ENCODE measurements at places on chromosomes 7 and 10. TPM values are rescaled to one million over a fixed set of nuclear protein-coding genes. Genes with fewer than 3 reads are reported as not detected.
A peak's percentile ranks its signal among the peaks of the same experiment; 100 is the strongest.

- DNase-seq = no peak
Measured at GRCh38 chr10:124921261-124921660, 20.7 kb upstream of the ZRANB1 start.

GRCh38 chr10:103614306-103615158, 121.0 kb downstream of the NEURL1 start:
- DNase-seq = no peak

DNA sequence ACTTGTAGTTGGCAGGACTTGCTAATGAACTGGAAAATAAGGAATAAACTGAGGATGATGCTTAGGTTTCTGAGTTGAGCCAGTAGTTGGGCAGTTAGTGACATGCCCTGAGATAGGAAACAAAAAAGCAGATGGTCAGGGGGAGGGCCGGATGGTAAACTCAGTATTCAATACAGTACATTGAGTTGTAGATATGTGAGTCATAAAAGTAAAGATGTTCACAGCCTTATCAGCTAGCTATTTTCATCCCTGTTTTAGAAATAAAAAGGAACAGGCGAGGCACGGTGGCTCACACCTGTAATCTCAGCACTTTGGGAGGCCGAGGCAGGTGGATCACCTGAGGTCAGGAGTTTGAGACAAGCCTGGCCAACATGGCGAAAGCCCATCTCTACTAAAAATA, 22.2 kb upstream of the NRBF2 start:
- no peak for DNase-seq

- no peak for DNase-seq
Measured at GRCh38 chr10:34912771-34913170, 97.7 kb upstream of the PARD3 start.

Gene KLF14
- not detected for total RNA-seq

Gene ATOH7
- not detected for total RNA-seq

DNA sequence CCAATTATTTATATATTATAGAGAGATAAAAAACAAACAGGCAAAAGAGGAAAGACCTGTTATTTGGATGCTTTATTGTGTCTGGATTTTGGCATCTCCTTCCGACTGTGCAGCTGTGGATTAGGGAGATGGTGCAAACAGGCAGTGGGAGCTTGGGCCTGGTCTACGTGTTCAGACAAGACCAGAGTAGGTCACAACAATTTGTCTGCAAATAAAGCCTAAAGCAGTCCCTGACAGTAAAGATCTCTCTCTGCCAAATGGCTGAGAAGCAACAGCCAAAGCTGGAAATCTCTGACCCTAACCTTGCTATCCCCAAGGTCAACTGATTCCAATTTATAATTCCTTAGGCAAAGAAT, 82.0 kb downstream of the ABLIM1 start:
- no peak for DNase-seq

Gene NOM1
- total RNA-seq = 8.2 TPM

DNA sequence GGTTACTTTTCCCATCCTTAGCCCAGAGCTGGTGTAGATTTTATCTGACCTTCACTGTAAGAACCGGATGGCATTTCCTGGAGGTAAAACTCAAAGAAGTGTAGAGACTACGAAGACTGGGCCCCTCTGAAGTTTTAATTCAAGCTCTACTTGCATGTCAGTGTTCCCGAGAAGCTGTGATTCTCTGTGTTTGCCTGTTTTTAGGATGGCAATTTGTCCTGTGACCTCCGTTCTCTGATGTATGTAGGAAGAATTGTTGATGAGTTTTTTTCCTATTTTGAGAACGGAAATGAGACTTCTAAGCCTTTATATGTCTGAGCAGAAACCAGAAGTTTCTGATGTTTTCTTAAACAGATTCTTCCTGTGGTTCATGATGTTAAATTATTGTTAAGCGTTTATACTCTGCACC, 94.1 kb downstream of the CDCA7L start:
- DNase-seq = no peak

GRCh38 chr10:102309236-102309635, 63.9 kb downstream of the GBF1 start:
- no peak for DNase-seq

DNA sequence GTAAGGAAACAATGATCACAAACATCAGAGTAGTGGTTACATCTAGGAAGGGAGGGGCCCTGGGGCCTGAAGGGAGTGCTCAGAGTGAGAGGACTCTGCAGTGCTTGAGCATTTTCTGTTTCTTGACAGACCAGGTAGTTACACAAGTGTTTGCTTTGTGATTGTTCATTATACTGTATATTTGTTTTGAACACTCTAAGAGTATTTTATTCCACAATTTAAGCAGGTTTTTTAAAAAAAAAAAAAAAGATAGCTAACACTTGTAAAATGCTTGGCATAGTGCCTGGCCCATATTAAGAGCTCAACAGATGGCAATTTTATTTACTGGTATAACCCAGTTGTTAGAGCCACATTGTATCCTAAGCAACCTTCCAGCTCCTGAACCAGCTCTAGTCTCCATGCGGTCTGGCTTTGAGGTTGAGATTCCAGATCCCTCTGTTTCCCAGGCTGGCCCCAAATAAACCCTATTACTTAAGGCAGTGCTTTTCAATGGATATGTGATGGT, 20.1 kb upstream of the ATXN7L1 start:
- DNase-seq = no peak

GRCh38 chr10:8057636-8058273, 3.3 kb downstream of the GATA3 start:
- DNase-seq = no peak

DNA sequence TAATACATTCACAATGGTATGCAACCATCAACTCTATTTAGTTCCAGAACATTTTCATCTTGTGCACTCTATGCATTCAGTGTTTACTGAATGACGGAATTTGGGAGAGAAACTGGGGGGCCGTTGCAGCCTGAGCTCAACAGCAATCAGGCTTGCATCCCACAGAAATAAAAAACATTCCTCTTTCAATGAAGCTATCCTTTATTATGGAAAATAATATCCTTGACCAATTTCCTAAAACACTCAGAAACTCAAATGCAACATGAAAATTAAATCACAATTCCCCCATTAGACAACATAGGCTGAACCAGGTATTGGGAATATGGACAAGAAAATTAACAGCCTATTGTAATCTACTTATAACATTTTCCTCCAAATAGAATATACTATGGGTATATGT, 6.3 kb upstream of the EXOC4 start:
- DNase-seq = no peak

DNA sequence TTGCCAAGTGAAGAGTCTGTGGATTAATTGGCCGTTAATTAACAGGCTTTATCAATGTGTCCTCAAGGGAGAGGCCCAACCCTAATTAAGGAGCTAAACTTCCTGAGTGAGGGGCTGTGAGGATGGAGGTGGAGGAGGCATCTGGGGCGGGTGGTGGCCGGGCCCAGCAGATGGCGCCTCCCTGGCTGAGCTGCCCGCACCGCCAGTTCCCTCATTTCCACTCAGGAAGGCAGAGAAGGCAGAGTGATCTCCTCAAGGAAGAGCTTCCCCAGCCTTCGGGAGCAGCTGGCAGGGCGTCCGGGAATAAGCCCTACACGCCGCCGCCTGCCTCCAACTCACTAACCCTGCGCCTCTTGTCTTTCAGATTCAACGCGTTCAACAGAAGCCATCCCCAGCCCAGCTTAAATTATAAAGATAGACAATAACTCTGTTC, 112.2 kb downstream of the CYTH3 start:
- DNase-seq = no peak

- DNase-seq = no peak
Measured at GRCh38 chr7:138044897-138045296, 31.4 kb upstream of the AKR1D1 start.

Gene MKI67
- 4.0 TPM for total RNA-seq

GRCh38 chr7:25314731-25315267, 86.5 kb upstream of the NPVF start:
- no peak for DNase-seq

Gene HGF
- 38.9 TPM for total RNA-seq

- DNase-seq = no peak
Measured at GRCh38 chr7:106853250-106853908, 11.7 kb upstream of the PIK3CG start.

DNA sequence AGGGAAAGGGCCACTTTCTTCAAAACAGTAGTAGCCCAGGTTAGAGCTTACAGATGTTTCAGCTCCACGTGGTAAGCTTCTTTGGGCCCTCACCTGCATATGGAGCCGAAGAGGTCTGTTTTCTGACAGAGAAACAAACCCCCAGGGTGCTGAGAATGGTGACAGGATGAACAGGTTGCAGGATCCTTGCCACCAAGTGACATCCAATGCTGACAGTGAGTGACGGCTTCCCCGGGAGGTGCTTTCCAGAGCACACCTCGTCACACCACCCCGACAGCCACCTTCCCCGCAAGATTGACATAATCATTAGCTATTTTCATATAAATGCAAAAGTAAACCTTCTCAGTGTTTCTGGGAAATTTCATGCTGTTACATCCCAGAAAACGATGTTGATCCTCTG, 109.3 kb upstream of the BTBD16 start:
- no peak for DNase-seq

Gene PAX4
- total RNA-seq = not detected

- DNase-seq = no peak
Measured at GRCh38 chr10:27513451-27514191, 9.5 kb downstream of the RAB18 start.

Gene CCDC146
- 6.7 TPM for total RNA-seq

DNA sequence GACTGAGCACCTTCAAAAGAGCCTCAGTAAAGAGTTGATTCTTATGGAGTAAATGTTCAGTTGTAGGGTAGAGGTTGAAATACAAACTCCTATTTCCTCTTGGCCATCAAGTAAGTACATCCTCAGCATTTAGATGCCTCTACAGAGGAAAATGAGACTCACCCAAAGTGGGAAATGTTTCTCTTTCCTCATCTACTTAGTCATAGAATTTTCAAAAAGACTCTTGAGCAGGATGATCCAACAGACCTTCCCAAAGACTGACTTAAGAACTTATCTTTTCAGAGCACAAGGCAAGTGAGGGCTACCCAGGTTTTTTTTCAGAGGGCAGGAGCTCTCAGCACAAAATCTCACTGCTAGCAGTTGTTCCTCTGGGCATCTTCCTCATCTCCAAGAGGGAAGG, 449.1 kb downstream of the KCNMA1 start:
- DNase-seq = no peak

- DNase-seq = no peak
Measured at GRCh38 chr7:129748356-129749109, 137.0 kb downstream of the NRF1 start.

GRCh38 chr7:73447121-73447733, 13.6 kb downstream of the FZD9 start:
- DNase-seq = no peak

Gene EMX2
- not detected for total RNA-seq

DNA sequence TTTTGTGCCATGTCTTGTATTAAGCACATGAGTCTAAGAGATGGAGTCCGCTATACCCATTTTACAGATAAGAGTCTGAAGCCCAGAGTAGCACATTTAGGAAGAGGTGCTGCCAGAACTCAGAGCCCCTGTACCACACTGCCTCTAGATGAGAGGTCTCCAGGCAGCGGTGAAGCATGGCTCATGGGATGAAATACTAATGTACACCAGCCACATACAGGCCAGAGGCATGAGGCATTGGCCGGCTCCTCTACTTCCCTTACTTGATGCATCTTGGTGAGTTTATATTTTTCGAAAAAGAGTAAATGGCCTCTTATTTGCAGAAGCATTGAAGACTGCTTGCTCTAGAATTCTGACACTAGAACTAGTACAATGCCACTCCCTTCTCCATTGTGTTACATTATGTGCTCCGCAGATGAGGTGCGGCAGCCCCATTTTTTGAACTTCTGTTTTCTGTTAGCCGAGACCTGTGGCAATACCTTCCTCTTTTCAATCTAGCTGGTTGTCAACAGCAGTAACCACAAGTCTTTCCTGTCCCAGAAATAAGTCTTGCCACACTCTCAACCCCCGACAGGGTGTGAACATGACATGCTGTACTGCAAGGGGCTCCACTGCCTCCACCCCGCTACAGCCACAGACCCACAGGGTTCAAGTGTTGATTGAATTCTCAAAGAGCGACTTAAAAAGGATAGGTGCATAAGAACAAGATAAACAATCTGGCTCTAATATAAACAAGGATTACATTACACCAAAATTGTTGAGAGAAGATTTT, 145.3 kb downstream of the CELF2 start:
- no peak for DNase-seq

- DNase-seq = no peak
Measured at GRCh38 chr7:24881623-24882022, 98.4 kb downstream of the OSBPL3 start.

DNA sequence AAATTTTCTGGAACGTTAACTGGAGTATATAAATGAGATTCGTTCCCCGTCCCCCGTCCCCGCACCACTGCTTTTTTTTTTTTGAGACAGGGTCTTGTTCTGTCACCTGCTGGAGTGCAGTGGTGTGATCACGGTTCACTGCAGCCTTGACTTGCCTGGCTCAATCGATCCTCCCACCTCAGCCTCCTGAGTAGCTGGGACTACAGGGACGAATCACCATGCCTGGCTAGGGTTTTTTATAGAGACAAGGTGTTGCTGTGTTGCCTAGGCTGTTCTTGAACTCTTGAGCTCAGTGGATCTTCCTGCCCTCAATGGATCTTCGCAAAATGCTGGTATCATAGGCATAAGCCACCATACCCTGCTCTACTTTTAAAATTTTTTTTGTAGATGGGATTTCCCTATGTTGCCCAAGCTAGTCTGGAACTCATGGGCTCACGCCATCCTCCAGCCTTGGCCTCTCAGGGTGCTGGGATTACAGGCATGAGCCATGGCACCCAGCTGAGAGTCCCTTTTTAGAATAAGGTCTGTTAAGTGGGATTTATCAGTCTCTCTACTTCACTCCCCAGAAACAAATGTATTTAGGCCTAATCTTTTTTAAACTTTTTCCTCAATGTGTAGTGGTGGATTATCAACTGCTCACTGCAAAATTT, 122.9 kb downstream of the LYZL1 start:
- DNase-seq = no peak

DNA sequence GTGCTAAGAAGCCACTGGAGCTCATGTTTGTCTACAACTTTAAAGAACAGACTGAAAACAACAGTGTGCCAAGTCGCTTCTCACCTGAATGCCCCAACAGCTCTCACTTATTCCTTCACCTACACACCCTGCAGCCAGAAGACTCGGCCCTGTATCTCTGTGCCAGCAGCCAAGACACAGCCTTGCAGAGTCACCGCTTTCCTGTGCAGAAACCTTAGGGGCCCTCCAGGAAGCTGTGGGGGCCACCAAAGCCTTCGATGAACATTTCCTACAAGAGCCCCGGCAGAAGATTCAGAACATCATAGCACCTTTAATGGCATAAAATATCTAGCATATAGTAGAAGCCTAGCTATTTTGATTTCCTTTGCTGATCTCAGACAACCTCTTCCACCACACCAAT, 88.0 kb upstream of the PRSS58 start:
- DNase-seq = no peak

DNA sequence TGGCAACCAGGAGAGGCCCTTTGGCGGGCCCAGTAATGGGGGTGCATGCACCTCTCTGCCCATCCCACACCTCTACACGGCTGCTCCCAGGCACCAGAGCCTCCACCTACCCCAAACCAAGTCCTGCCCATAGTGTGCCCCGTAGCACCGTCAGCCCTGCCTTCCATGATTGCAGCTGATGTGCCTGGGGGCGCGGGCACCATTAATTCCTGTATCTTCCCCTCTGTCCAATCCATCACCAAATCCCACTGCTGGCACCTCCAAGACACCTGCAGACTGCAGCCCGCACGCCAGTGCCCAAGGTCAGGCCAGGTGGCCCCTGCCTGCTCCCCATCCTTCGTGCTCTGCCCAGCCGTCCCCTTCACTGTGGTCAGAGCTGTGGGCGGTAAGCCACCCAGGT, 533.0 kb downstream of the PTPRN2 start:
- DNase-seq = no peak

Gene GPR158
- total RNA-seq = 0.04 TPM

- DNase-seq = peak; percentile 55
Measured at GRCh38 chr7:140656548-140657515, 15.9 kb upstream of the ADCK2 start.

GRCh38 chr10:60495338-60496055, 105.8 kb upstream of the ANK3 start:
- DNase-seq = no peak
